ENCODE measurements at places on chromosomes 16 and 17.

GRCh38 chr16:29848420-29849297 lies 14.4 kb downstream of the CDIPT start:
- peak; percentile 28 for DNase-seq

- DNase-seq, result no peak
Observed at GRCh38 chr16:10995565-10995964, 51.2 kb downstream of the CLEC16A start.

- no peak for DNase-seq
Observed at GRCh38 chr16:54199487-54200160, 87.0 kb downstream of the IRX3 start.

DNA sequence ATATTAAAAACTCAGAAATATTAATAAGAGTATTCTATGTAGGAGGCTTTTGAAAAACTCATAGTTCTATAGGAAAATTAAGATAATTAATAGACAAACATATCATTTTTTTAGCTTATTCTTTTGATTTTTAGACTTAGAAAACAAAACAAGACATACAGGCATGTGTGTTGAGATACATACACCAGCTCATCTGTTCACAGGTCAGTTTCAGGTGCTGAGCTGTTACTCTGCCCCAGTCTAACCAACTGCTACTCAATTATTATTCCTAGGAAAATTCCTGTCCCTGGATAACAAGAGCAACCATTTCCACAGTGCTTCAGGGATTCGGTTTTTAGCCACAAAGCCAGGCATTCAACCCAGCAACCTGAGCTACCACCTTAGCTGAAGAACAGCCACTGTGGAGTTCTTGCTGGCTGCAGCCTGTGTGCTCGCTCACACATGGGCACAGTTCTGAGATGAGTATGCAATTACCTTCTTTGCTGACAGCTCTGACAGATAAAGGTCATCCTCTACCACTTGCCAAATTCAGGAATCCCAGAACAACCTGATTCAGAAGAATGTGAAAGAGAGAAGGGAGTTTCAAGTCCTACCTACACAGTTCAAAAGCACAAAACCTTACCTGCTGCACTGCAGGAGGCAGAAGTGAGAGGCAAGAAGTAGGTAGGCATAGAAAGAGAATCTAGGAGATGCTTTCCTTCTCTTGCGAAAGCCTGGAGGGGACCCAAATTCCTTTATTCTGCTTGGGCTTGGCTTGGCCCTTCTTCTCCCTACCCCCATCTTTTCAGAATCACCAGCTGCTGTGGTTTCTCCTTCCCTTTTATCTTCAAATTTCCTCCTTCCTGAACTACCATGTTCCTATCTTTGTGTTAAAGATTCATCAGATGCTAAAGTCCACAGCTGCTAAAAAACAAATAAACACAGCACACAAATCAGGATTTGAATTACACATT lies 62.7 kb downstream of the TEX2 start:
- no peak for DNase-seq

GRCh38 chr16:49674351-49674851 lies 181.5 kb downstream of the ZNF423 start:
- no peak for DNase-seq

GRCh38 chr17:82332669-82333278 lies 792 bp downstream of the SECTM1 start:
- no peak for DNase-seq

DNA sequence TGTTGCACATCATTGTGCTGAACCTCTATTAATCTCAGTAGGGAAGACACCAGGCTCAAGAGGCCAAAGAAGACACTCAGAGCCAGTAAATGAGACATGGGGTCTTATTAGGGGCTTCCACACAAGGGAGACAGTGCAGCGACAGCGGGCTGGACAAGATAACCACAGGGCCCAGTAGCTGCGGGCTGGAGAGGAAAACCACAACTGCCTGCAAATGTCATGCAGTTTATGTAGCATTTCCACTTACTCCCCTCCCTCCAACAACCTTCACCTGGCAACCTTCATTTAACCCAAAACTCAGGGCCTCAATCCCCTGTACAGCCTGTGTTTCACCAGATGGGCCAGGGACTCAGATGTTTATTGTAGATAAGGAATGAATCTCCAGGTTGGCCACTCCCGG lies 185.6 kb downstream of the UTP18 start:
- DNase-seq, result no peak

Measured in stromal cell of bone marrow (primary cell).